ENCODE measurements at places on chromosomes 12 and 14.

- no peak for DNase-seq
Observed at GRCh38 chr14:53956427-53957201, at the start of gene BMP4. TSS of gene BMP4 (minus strand) at chr14:53956825. CDS start at chr14:53952222, 4,603 bp downstream.

GRCh38 chr12:63948211-63948610 lies 103.7 kb downstream of the SRGAP1 start:
- no peak for DNase-seq

GRCh38 chr14:100620255-100621100 lies 33.3 kb upstream of the BEGAIN start:
- no peak for DNase-seq

DNA sequence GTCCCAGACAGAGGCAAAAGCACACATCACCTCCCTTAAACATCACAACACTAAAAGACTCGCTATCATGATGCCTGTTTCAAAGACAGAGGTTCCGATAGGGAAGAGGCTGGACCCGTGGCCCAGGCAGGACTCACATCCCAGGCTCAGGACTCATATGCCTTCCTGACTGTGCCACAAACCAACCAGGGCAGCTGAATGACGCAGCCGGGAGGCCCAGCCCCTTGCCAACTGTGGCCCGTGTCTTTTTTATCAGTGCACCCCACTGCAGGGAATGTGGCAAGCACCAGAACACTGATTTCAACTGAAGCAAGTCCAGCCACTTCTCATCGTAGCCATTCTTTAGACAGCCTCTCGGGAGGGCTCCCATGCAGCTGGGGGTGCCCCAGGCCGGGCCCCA lies 132.3 kb downstream of the KSR2 start:
- no peak for DNase-seq

GRCh38 chr12:69238589-69239351 lies 599 bp upstream of the CPSF6 start:
- no peak for DNase-seq

Data from stimulated activated CD4-positive, alpha-beta T cell treated with anti-CD3 and anti-CD28 coated beads, TNF-alpha, amount 100 ng/mL, for 4 hours (primary cell).